ENCODE measurements at places on chromosomes 2 and 18.

- no peak for DNase-seq
Measured at GRCh38 chr2:41764919-41765318, 282.9 kb upstream of the PKDCC start.

DNA sequence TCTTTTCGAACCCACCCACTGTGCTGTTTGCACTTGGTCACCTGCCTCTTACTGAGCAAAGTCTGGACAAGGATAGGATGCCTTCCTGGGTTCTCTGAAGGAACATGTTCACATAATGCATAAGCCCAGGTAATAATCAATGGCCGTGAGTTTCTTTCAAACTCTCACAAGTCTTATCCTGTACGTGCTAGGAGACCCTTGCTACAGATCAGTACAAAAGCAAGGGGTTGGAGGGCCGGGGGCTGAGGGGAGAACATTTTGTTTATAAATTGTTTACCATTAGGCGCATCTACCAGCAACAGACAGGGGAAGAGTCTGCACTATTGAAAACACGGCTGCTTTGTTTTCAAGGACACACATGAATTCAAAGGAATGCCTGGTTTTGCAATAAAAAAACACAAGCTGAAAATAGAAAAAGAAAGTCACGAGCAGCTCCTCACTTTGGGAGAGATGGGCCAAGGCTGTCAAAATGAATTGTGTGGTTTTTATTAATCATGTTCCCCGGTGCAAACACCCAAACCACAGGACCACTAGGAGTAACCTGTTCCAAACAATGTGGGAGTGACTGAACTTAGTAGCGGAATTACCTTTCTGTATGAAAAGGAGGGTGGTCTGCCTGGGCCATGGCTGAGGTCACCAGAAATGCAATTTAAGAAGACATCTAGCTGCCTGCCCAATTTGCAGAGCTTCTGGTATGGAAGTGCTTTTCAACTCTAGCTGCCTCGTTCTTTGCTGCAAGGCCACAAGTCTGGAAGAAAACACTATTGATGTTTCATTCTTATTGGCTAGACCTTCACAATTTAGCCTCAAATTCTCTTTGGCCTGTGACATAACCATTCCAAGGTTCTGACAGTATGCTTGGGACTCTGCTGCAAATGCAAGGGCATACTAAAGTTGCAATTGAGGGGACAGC is 73.5 kb downstream of the CCBE1 start:
- DNase-seq, result no peak

- no peak for DNase-seq
Measured at GRCh38 chr18:50626317-50626716, 66.4 kb downstream of the MAPK4 start.

GRCh38 chr2:156323754-156324153 is 8.8 kb downstream of the NR4A2 start:
- DNase-seq, result no peak

- no peak for DNase-seq
Measured at GRCh38 chr18:58532972-58533371, 95.9 kb downstream of the ALPK2 start.

GRCh38 chr2:224103651-224104050 is 64.6 kb upstream of the SERPINE2 start:
- no peak for DNase-seq

GRCh38 chr2:109321570-109321969 is 192.6 kb downstream of the SH3RF3 start:
- no peak for DNase-seq

- no peak for DNase-seq
Measured at GRCh38 chr2:23604731-23605130, 219.8 kb downstream of the KLHL29 start.

- no peak for DNase-seq
Measured at GRCh38 chr18:10086458-10087210, 172.8 kb downstream of the VAPA start.

DNA sequence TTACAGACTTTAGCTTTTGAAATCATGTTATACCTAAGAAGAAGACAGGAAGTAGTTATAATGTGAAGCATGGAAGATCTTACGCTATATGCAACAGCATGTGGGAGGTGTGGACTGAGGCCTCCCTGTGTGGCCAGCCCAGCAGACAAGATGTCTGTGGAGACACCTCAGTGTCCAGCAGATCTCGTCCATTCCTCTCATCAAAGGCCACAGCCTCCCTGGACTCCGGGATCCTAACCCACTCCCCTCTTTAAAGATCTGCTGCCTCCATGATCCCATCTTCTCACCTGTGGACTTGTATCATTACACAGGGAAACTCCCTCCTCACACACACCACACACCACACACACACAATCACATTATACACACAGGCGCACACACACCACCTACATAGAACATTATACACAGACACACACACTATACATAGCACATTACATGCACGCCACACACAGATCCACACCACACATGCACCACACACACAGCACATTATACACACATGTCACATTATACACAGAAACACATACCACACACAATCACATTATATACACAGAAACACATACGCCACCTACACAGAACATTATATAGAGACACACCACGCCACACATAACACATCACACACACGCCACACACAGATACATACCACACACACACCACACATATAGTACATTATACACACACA is 89.5 kb downstream of the PXDN start:
- no peak for DNase-seq

DNA sequence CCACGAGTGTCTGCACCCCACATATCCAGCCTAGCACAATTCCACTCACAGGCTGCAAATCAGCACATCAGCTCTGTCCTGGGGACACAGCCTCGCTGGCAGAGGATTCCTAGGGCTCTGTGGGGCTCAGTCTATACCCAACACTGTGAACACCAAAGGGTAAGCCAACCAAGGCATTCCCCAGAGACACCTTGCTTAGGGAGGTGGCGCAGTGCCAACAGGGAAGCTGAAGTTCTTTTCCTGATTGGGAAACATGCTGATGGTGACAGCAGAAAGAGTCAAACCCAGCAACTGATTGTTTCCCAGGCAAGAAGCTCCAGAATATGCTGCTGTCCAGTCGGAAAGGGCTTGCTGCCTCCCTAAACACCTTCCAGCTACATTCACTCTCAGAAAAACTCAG is 55.8 kb downstream of the TTC32 start:
- no peak for DNase-seq

- no peak for DNase-seq
Measured at GRCh38 chr2:203498161-203498560, 36.9 kb downstream of the RAPH1 start.

DNA sequence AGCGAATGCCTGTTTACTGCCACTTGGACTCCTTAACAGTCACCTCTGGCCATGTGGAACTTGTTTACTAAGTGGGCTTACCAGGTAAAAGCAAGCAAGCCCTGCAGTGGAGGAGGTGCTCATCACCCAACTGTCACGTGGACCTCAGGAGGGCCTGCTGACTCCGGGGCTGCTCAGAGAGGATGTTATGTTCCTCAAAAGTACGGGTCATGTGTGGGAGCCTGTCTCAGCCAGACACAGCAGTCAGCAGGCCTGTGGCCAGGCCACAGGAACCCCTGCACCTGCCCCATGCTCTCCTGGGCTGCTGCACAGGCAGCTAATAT is 36.2 kb downstream of the AMER3 start:
- no peak for DNase-seq

GRCh38 chr2:179129574-179130238 is 79.8 kb upstream of the CCDC141 start:
- DNase-seq, result peak; percentile 28

GRCh38 chr18:26003817-26004216 is 86.6 kb downstream of the SS18 start:
- DNase-seq, result no peak

DNA sequence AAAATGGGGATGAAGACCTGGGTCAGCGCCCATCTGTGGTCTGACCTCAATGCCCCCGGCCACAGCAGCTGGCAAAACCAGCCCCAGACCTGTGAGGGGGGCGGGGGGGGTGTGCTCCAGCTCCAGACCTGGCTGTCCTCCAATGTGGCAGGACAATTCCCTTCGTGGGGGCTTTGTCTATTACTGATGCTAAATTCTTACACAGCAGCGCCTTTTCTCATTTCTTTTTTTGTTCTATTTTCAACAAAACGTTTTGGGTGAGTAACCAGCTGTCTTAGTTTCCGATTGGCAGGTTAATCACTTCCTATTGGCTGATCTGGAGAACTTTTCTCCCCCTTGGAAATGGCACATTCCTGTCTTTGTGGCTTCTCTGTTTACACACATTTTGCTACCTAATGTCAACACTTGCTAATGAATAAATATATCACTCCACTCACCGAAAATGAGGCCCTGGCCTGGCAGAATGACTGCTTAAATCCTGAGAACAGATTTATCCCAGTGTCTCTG is 4.4 kb downstream of the SMAD7 start:
- DNase-seq, result no peak

- DNase-seq, result no peak
Measured at GRCh38 chr18:13370995-13371625, 152.6 kb downstream of the LDLRAD4 start.

GRCh38 chr2:133503323-133503722 is 64.9 kb downstream of the NCKAP5 start:
- DNase-seq, result peak; percentile 10

GRCh38 chr2:45974056-45974455 is 322.6 kb downstream of the PRKCE start:
- peak; percentile 48 for DNase-seq

GRCh38 chr2:125746321-125747164 is 909.4 kb upstream of the GYPC start:
- DNase-seq, result no peak

- no peak for DNase-seq
Measured at GRCh38 chr2:219448099-219448775, 13.6 kb downstream of the SPEG start.

DNA sequence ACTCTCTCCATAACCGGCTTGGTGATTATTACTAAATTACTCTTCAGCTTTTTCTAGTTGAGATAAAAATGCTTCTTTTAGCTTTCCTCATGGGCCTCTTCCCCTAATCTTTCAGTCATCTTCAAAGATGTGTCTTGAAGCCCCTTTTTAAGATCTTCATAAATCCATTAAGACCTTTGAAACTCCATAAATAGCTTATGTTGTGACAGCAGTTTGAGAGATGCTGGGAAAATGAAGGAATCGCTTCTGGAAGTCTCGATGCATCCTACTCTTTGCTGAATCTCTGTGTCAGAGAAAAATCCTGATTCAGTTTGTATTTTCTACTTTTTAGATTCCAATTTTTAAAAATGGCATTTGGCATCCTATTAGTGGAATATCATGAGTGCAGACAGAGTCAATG is 13.0 kb downstream of the SCYGR4 start:
- no peak for DNase-seq

- no peak for DNase-seq
Measured at GRCh38 chr2:185757356-185757755, 18.8 kb downstream of the FSIP2 start.

DNA sequence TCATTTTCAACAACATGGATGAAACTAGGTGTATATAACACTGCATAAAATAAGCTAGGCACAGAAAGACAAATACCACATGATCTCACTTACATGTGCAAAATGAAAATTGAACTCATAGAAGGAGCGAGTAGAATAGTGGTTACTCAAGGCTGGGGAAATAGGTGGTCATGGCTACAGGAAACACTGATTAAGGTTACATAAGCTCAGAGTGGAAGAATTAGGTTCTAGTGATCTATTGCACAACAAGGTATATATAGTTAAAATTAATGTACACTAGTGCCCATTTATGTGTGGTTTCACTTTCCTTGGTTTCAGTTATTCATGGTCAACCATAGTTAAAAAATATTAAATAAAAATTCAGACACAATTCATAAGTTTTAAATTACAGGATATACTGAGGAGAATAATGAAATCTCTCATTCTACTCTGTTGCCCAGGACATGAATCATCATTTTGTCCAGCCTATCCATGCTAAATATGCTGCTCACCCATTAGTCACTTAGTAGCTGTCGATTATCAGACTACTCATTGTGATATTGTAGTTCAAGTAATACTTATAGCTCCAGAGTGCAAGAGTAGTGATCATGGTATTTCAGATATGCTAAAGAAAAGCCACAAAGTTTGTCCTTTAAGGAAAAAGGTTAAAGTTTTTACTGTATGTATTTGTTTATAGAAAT is 1530.9 kb upstream of the LRRTM1 start:
- no peak for DNase-seq

DNA sequence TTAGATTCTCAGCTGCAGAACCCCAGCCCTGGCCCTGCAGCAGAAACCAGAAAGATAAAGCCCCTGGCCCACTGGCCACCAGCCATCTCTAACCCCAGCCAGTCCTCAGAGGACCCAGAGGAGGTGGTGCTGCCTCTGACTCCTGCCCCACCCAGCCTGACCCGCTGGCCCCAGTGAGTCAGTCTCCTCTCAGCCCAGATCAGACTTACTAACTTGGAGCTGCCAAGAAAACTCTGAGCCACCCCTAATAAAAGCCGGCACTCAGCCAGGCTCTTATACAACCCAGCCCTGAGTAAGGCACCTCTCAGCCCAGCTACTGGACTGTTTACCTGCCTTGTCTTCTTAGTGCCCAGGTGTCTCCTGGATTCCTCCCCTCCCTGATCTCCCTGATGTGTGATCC is 2.0 kb downstream of the SLC14A2 start:
- no peak for DNase-seq

DNA sequence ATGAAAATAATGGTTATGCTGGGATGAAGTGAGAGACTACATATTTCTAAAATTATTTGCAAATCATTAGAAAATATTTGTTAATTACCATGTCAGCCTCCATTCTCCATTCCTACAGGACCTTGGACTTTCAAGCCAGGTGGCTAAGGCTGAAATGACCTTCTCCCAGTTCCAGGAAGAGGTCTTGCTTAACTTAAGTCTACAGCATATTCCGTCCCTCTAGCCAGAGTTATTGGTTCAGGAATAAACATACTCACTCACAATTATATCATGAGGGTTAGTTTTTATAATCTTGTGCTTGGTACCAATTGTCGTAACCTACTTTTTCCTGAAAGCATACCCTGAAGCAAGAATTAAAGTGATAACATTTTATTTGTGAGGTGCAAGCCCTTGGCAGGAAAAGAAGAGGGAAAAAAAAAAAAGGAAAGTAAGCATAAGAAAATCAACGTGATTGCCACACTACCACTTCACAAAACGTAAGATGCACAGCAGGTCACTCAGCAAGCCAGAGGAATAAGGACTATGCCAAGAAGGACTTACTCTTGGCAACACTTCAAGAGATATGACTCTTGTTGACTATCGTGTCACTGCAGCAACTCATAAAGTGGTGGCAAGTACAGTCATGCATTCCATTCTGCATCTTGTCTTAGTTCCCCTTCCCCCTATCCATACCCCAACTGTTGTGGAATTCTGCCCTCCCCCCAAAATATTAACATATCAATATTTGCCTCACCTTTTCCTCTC is 479.1 kb downstream of the MBD2 start:
- DNase-seq, result no peak

DNA sequence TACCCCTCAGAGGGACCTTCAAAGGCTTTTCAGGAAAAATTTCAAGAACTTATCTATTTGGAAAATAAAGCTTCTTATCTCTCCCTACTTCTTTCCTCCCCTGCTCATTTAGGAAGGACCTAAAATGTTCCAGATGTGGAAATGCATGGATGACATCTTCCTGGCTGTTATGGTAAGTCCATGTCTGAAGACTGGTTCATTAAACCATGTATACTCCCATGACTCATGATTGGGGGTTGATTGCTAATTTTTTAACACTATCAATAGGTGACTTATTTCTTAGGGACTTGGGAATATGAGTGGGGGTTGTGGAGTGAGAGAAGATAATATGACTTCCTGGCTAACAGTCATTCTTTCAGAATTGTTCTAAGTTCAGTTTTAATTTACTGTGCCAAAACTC is 104.0 kb upstream of the PARD3B start:
- no peak for DNase-seq

GRCh38 chr2:137237055-137237454 is 471.7 kb downstream of the THSD7B start:
- DNase-seq, result no peak

GRCh38 chr2:102664471-102664909 is 45.1 kb downstream of the SLC9A2 start:
- DNase-seq, result peak; percentile 51
